Kidney glomerular epithelial cell (primary cell): ENCODE measurements at places on chromosomes 3 and 15.
A peak's percentile ranks its signal among the peaks of the same experiment; 100 is the strongest.

DNA sequence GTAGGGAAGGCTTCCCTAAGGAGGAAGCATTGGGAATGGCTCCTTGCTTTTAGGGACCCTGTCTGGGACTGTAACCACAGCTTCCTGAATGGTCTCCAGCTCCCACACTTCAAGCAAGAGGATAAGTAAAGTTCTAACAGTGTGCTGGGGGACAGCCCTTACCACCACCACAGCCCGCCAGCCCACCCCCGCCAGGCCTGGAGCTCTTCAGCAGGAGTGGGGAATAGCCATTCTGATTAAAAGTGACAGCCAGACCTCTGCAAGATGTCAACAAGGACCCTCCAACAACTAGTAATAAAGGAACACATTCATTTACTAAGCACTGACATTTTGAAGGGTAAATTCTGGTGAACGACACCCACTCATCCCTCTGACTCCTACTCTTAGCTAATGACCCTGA is 49.4 kb downstream of the CPN2 start:
- DNase-seq, result no peak

- no peak for DNase-seq
Measured at GRCh38 chr3:52983336-52983807, 62.5 kb downstream of the SFMBT1 start.

GRCh38 chr15:68364028-68364659 is 67.8 kb downstream of the ITGA11 start:
- no peak for DNase-seq

- no peak for DNase-seq
Measured at GRCh38 chr3:30353711-30354467, 252.5 kb upstream of the TGFBR2 start.

DNA sequence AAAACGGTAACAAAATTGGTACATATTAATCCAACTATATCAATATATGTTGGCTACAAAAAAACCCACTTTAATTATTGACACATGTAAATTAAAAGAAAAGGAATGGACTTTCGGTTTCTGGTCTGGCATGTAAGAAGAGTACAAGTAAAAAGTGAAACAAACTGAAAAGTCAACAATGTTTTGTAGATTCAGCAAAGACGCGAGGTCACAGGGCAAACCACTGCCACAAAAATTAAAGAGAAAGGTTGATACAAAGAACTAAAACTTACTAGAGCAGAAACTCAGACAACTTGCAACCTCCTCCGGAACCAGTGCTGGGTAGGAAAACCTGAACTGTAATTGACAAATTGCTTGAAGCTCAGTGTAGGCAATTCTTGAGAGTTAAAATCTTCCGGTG is 110.6 kb upstream of the ARPP21 start:
- peak; percentile 65 for DNase-seq

GRCh38 chr15:70169147-70169546 is 71.4 kb upstream of the TLE3 start:
- DNase-seq, result no peak

GRCh38 chr15:79194386-79194785 is 88.1 kb upstream of the ANKRD34C start:
- DNase-seq, result no peak

DNA sequence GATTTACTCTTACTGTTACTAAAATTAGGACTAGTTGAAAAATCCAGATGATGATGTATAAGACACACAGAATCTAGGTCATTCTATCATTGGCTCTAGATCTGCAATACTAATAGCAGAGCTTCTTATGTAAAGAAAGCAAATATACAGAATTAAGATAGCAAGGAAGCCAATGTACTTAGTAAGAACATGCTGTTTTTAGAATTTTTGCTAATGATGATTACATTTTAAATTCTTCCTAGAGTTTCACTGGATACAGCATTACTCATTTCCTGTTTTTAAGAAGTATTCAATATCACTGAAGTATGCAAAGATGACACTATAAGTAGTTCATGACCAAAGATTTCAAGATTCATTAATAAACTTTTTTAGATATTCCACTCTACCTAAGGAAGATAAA is 60.7 kb downstream of the CFAP20DC start:
- no peak for DNase-seq

DNA sequence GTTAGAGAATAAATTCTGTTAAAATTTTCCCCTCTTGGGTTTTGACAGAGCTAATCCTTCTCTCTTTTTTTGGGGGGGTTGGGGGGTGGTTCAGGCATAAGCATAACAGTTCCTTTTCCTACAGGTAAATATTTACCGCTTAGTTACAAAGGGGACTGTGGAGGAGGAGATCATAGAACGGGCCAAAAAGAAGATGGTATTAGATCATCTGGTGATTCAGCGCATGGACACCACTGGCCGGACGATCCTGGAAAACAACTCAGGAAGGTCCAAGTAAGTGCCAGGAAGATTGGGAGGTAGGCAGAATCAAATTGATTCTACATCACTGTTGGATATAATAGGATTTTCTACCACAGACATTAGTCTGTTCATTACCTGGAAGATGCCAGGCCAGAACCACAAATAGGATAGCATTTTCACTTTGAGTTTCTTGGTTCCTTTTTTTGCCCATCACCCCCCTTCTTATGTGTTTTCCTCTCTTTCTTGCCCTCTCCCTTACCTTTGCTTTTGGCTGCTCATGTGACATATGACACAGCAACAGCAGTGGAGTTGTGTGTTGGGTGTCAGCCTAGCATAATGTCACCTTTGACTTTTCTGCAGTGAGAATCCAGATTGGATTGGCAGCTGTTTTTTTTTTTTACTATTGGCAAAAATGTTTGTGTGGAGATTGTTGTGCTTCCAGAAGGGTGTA is 79.0 kb downstream of the CHD2 start:
- DNase-seq, result peak; percentile 44

- DNase-seq, result no peak
Measured at GRCh38 chr15:65404186-65404872, 18.4 kb downstream of the IGDCC4 start.

- no peak for DNase-seq
Measured at GRCh38 chr3:174168538-174169254, 690.4 kb upstream of the NAALADL2 start.

DNA sequence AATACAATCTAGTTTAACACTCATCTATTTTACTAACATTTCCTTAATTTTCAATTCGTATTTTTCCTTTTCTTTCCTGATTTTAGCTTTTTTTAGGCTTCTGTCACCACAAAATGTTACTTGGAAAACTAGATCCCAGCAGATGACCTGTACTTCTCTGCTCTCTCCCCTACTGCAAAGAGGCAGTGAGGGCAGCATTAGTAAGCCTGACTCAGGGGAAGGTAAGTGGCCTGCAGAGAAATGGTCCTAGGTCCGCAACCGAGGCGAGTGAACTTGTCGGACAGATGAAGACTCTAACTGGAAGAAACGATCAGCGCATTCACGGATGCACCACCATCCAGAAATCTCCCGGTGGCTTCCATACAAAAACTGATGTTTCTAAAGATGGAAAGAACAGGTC is 20.4 kb downstream of the TMEM43 start:
- no peak for DNase-seq

DNA sequence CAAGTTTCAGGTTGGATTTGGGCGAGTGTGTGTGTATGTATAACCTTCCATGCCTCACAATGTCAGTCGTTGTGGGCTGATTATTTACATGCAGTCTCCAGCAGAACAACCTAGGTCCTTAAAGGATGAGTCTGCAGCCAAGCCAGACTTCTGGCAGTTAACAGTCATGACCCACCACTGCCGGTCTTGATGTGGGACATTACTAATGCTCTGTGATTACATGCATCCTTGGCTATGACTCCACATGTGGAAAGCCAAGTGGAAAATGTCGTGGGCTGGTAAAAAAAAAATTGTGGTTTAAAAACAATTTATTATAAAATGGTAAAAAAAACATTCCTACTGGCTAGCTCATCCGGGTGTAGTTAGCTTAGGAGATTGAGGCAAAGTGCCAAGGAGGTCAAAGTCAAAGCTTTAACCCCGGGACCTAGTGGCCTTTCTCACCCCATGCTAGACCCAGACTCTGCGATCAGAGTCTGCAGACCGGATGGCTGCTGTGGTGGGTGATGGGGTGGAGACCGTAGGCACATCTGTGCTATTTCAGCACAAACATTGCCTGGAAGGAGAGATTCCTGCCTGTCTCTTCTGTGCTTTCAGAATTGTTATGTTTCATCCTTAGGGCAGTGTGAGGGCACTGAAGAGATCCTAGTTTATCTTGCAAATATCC is 6.8 kb downstream of the RARRES1 start:
- peak; percentile 97 for DNase-seq

DNA sequence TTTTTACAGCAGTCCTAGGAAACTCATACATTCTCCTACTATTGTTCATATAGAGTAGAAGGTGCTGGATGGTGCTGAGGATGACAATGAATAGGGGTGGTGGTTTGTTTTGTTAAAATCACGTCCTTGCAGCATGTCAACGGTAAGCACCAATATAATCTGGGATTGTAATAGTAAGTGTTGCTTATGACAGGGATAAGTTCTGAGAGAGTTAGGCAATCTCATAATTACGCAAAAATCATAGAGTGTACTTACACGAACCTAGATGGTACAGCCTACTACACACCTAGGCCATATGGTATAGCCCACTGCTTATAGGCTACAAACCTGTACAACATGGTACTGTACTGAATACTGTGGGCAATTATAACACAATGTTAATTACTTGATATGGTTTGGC is 64.3 kb upstream of the TSPAN3 start:
- no peak for DNase-seq

DNA sequence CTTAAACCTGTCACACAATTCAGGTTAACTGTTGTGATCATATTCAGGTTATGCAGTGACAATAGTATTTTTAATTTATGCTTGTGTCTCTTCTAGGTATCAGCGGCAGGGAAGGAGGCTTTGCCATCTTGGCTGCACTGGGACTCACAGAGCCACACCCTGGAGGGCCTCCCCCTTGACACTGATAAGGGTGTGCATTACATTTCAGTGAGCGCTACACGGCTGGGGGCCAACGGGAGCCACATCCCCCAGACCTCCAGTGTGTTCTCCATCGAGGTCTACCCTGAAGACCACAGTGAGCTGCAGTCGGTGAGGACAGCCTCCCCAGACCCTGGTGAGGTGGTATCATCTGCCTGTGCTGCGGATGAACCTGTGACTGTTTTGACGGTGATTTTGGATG is 23.6 kb upstream of the BSN start:
- no peak for DNase-seq

DNA sequence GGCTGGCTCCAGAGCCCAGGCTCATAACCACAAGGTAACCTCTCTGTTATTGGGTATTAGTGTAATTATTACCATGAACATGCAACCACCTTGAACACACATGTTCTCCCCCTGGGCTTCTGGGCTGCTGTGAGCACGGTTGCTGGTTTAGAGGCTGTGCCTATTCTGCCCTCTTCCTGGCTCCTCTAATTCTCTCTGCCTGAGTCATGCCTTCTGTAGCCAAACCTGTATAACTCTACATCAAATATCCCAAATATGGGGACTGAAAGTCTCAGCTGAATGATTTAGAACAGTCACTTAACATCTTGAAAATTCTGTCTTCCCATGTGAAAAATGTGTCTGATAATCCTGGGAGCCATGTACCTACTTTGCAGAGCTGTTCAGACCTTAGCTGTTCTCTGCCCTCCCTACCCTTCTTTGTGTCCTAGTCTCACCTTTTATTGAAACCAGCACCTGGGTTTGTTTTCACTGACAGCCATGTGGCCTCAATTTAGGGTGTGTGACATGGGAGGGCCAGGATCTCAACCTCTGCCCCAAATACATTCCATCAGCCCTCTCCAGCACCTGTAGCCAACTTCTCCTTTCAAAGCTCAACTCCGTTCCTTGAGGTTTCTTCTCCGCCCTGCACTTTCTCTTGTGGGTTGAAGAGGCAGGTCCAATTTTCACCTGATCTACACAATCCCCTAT is 60.7 kb downstream of the PDZRN3 start:
- peak; percentile 48 for DNase-seq

- DNase-seq, result no peak
Measured at GRCh38 chr15:97817276-97817890, 143.1 kb upstream of the ARRDC4 start.

- DNase-seq, result no peak
Measured at GRCh38 chr3:16838561-16838960, 46.2 kb upstream of the PLCL2 start.
